ENCODE measurements at places on chromosomes 16 and 17.

- DNase-seq = no peak
These were observed 6.9 kb downstream of the SNTB2 start for GRCh38 chr16:69193855-69194254.

GRCh38 chr17:1617620-1618174 is 10.9 kb downstream of the SLC43A2 start:
- DNase-seq = peak; percentile 64

DNA sequence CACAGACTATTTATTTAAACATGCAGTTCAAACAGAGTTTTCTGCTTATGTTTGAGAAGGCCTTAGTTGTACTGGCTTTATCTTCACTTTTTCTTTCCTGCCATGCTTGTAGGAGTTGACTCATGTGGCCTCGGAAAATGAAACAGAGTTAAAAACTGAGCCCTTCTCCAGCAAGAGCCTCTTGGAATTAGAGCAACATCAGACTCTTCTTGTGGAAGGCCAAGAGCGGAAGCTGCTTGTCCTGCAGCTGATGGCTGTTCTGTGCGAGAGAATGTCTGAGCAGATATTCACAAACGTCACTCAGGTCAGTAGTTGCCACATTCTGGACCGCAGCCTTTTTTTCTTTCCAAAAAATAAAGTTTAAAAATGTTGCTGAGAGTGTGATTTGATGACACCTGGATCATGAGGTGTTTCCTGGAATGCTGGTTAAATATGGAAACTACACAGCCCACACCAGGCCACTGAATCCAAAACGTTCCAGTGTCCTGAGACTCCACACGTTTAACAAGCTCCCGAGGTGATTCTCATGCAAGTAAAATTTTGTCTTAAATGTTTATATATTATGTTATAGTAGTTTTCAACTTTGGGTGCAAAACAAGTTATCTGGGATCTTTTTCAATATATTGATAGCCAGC is 65.9 kb downstream of the TANGO6 start:
- no peak for DNase-seq

GRCh38 chr16:70302745-70303144 is 3.8 kb downstream of the DDX19B start:
- no peak for DNase-seq

DNA sequence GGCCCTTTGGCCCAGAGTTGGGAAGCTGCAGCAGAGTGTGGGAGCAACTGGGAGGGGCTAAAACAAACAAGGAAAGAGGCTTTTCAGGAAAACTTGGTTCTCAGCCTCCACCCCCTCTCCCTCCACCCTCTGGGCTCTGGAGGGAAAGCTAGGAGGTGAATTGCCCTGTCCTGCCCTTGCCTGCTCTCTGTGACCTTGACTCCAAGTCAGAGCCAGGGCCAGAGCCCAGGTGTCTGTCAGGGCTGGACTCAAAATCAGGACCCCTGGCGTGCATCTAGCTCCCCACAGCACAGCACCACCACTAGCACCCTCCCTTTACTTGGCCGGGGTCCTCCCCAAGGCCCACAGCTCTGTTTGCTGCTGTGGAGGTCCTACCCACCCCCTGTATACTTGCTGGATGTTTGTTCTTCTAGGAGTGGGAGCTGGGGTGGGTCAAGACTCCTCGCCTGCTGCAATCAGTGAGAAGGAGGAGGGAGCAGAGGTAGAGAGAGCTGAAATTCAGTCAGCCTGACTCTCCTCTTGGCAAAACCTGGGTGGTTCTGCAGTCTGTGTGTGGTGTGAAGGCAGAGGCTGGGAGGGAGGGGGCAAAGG is 2.8 kb upstream of the NR1D1 start:
- no peak for DNase-seq

DNA sequence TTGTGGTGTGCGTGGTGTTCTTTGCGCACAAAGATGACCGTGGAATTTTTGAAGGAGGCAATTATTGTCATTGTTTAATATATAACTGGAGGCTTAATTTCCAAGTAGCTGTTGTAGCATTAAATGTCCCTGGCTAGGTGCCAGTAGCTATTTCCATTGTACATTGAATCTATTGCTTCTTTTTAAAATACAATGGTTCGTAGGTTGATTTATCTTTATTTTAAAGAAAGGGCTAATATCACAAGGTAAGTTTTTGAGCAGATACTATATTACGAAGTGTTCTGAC is 127.1 kb downstream of the RPTOR start:
- DNase-seq = no peak

Measured in brain microvascular endothelial cell (primary cell).